Kidney epithelial cell (primary cell): ENCODE measurements at places on chromosomes 2 and 18. TPM values are rescaled to one million over a fixed set of nuclear protein-coding genes. Genes with fewer than 3 reads are reported as not detected.

The UGT1A10 gene
- not detected in 2 replicates for total RNA-seq

The MC5R gene
- not detected in 2 replicates for total RNA-seq

The THSD7B gene
- total RNA-seq, result 0.04 and 0.62 TPM in 2 replicates

The SERPINB10 gene
- total RNA-seq, result not detected in 2 replicates

The GLI2 gene
- total RNA-seq, result 4.8 and 4.9 TPM in 2 replicates

The SSB gene
- 75.0 and 100 TPM in 2 replicates for total RNA-seq

The DSC1 gene
- not detected in 2 replicates for total RNA-seq

The MAP4K4 gene
- 124 and 134 TPM in 2 replicates for total RNA-seq

The LOXHD1 gene
- total RNA-seq, result 0.08 and 0.14 TPM in 2 replicates

The C2orf78 gene
- not detected in 2 replicates for total RNA-seq

The TLX2 gene
- 0.27 TPM in 1 of 2 replicates, not detected in the other for total RNA-seq

The ASAP2 gene
- 38.1 and 42.2 TPM in 2 replicates for total RNA-seq
